Activated gamma-delta T cell treated with Interleukin-2 at 50 U/mL for 16 hours (primary cell): ENCODE measurements at places on chromosomes 12 and 14.

GRCh38 chr14:99564256-99564925 is 39.6 kb downstream of the CCDC85C start:
- no peak for DNase-seq

DNA sequence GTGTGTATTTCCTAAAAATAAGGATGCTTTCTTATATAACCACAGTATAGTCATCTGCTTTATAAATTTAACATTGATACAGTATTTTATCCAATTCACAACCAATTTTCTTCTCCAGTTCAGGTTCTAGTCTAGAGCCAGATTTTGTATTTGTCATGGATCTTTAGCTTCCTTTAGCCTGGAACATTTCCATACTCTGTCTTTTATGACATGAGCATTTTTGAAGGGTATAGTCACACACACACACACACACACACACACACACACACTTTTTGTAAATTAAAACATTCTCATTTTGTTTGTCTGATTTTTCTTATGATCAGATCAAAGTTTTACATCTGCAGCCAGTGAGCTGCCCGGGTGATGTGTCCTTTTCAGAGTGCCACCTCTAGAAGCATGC is 25.4 kb downstream of the CGRRF1 start:
- DNase-seq: no peak

DNA sequence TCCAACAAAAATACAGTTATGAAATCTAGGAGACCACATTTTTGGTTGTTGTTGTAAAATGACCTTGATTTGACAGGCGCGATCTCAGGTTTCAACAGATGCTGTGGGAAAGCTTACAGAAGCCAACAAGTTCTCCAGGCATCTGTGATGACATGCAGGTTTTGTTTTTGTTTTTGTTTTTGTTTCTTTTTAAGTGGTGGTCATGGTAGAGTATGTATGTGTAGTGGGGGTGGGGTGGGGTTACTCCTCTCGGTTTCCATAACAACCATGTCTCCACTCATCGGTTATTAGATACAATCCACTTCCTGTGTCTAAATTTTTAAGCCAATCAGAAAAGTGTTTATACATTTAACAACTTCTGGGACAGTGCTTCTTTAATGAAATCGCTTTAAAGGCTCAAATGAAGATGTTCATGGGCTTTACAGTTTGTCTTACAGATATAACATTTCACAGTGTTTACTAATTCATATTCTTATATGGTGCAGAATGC is 199.9 kb upstream of the FOXN3 start:
- DNase-seq: peak; percentile 41

DNA sequence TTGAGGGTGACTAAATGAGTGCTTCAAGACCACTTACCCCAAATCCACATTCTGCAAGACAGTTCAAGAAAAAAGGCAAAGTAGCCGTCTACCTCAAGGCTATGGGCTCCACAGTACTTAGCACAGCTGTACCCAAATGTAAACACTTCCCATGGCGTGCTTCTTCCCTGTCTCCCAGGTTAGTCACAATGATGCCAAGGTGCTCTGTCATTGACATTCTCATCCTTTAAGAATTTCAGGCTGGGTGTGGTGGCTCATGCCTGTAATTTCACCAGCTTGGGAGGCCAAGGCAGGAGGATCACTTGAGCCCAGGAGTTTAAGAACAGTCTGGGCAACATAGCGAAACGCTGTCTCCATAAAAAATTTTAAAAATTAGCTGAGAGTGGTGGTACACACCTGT is 51.2 kb upstream of the CERS5 start:
- no peak for DNase-seq

DNA sequence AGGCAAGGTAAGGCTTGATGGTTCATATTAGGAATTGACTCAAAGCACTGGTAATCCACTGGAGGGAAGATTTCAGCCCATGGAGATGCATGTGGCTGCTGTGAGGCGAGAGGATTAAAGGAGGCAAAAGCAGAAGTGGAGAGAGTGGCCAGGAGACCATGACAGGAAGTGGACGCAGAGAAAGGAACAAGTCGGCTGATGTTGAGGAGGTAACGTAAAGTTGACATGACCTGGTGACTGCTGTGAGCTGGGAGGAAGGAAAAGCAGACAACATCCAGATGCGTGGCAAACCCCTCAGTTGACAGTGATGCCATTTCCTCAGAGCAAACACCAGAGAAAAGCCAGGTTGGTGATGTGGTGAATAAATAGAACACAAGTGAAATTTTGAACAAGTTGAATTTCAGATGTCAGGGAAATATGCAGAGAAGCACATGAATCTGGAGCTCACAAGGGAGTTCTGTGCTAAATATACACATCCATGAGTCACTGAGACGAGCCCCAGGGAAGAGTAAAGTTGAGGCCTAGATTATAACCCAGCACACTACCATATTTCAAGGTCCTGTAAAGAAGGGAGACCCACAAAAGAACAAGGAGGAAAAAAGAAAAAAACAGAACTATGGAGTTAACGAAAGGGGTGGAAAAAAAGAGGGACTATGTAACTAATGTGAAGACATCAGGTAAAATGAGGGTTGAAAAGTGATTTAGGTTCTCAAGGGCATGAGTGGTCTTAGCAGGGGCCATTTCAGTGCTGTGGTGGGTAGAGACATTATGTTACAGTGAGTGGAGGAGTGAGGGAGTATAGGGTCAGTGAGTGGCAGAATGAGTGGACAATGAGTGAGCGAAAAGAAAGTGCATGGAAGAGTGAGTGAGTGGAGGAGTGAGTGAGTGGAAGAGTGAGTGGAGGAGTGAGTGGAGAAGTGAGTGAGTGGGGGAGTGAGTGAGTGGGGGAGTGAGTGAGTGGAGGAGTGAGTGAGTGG is 61.6 kb upstream of the GZMB start:
- DNase-seq: no peak

DNA sequence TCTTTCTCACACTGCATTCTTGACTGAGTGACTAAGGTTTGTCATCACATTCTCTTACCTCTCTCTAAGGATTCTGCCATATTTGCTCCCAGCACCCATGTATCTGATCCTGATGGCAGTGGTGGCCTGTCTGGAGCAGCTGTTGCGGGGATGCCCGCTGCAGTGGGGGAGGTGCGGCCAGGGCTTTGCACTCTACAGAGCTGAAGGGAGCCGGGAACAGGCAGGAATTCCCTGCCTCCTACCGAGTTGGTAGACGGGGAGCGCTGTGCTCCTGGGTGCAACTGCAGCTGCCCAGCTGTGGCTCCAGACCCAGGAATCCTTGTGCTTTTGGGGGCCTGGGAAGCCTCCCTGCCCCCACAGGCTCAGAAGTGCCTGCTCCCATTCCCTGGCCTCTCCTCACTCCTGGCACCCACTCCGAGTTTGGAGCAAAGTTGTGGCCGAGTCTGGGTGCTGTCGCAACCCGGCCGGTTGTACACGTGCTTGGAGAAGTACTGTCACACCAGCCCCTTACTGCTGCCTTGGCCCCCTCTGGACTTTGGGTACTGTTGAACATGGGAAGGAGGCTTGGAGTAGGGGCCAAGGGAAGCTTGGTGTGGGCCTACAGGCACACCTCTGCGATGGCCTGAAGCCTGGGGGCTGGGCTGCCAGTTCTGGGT is 106.9 kb upstream of the OR4E1 start:
- no peak for DNase-seq

GRCh38 chr12:83473408-83474095 is 786.8 kb downstream of the TMTC2 start:
- no peak for DNase-seq
